HL-60 (cell line): ENCODE measurements at places on chromosomes 16 and 17.

- DNase-seq = no peak
These were observed 17.2 kb upstream of the PRR14 start for GRCh38 chr16:30633526-30633925.

DNA sequence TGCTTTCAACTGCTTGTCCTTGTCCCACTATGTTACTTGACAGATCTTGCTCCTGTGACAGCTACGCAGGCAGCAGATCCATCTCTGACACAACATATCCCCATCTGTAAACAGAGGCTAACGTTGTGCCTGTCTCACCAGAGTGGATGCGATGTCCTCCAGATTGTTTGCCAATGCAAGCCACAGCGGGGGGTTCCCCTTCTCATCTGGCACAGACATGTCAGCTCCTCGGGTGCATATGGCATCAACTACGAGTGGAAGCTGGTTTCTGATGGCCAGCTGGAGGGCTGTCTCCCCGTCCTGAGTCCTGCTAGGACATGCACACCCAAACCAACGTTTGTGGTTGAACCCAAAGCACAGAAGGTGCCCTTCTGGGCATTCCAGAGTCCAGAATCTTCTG lies 39.0 kb downstream of the CYB5D2 start:
- no peak for DNase-seq

- DNase-seq = no peak
These were observed 369.2 kb downstream of the CDH13 start for GRCh38 chr16:82995924-82996441.

DNA sequence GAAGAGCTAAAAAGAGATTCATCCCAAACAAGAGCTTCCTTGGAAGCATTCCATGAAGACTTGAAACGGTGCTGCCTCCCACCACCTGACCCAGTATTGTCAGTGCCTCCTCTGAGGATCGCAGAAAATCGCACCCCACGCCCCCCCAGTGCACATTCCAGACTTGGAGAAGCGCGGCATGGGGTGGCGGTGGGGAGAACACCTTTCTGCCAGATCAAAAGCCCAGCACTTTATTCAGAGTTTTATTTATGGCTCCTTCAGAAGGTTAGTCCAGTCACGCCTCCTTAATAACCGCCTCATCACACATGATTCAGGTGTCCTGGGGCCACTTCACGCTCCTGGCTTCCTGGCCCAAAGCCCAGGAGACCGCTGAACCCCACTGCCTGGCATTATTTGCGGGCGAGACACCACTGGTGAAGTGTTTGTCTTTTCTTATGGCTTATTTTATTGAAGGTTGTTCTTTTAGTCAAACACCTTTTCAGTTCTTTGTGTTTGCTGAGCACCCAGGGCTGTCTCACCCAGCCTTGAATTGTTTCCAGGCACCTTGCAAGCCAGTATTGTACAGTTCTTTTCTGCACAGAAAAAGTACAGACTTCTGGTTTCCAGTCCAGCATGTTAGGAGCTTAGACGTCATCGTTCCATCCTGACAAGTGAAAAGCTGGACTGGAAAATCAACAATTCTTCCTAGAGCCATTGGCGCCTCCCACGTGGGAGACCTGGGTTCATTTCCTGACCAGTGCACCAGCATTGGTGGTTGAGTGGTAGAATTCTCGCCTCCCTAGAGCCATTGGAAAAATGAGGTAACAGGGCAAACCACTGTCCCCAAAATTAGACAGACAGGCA lies 79.6 kb upstream of the CACNG5 start:
- DNase-seq = no peak

- DNase-seq = no peak
These were observed 18.1 kb downstream of the TMC7 start for GRCh38 chr16:19001788-19002187.

GRCh38 chr17:32157225-32157624 lies 14.9 kb downstream of the RHOT1 start:
- DNase-seq = no peak

DNA sequence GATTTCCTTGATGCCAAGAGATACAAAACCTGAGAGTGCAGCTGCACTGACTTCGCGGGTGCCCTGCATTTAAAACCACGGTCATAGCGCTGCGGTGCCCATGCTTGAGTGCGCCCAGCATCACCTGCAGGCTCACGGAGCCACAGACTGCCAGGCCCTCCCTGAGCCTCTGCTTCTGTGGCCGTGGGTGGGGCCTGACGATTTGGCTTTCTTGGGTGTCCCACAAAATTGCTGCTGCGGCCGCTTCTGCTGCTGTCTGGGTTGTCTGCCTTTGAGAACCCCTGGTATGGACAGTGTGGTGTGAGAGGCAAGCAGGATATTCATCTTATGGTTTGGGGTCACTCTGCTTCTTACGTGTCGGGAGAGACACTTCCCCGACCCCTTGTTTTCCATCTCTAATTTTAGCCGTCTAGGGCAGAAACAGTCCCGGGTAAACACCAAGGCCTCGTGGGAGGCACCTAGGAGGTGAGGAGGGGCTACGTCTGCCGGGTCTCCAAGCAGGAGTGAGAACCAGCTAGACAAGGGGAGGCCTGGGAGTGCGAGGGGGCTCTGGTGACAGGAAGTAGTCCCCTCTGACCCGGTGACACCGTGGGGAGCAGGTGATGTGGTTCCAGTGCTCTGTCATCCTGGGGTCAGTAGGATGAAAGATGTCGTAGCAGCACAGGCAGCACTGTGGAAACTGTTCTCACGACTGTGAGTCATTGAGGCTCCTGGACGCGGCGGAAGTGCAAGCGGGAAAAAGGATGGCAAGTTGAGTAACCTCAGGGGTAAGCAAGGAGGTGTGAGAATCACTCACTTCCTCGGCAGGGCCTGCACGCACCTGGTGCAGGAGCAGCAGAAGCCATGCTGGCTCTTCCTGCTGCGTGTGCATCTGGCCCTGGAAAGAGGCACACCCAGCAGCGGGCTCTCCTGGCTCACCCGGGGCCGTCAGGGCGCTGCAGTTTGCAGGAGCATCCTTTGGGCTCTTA lies 176.3 kb downstream of the RPTOR start:
- no peak for DNase-seq

- DNase-seq = no peak
These were observed 643 bp downstream of the HIGD1B start for GRCh38 chr17:44848257-44848795.

GRCh38 chr16:71441348-71442050 lies 355 bp downstream of the TLE7 start:
- DNase-seq = no peak

- no peak for DNase-seq
These were observed 10.0 kb upstream of the PHLPP2 start for GRCh38 chr16:71734511-71734910.

DNA sequence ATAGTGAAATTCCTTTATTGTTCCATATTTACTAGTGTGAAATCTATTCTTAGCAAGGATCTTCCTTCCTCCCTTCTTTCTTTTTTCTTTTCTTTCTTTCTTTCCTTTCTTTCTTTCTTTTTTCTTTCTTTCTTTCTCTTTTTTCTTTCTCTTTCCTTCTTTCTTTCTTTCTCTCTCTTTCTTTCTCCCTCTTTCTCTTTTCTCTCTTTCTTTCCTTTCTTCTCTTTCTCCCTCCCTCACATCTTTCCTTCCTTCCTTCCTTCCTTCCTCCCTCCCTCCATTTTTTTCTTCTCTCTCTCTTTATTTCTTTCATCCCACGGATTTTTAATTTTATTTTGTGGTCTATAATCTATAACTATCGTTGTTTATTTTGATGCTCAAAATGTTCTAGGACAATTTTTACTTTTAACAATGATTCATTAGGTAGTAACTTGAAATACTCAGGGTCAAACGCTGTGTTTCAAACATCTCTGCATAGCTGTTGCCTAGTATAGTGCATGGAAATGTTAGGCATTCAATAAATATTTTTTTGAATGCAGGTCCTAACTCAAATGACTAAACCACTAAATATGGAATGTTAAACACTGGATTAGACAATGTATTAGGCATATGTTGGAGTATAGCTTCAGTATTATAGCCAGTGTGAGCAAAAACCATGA lies 178.3 kb downstream of the MAP2K6 start:
- DNase-seq = no peak

DNA sequence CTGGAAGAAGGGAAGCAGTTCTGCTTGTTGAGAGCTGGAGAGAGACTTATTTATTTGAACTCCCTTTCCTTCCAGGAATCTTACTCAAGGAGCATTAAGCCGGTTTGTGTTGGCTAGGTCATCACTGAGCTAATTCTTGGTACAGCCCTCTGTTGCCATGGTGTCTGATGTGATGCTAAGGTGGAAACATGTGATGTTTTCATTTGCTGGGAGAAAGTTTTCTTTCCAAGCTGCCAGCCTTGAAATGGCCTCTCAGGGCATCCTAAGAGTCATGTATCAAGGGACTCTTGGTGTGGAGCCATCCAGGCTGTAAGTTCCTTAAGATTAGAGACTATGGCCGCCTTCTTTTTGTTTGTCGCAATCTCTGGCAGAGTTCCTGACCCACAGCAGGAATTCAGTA lies 4.2 kb downstream of the PSKH1 start:
- no peak for DNase-seq

DNA sequence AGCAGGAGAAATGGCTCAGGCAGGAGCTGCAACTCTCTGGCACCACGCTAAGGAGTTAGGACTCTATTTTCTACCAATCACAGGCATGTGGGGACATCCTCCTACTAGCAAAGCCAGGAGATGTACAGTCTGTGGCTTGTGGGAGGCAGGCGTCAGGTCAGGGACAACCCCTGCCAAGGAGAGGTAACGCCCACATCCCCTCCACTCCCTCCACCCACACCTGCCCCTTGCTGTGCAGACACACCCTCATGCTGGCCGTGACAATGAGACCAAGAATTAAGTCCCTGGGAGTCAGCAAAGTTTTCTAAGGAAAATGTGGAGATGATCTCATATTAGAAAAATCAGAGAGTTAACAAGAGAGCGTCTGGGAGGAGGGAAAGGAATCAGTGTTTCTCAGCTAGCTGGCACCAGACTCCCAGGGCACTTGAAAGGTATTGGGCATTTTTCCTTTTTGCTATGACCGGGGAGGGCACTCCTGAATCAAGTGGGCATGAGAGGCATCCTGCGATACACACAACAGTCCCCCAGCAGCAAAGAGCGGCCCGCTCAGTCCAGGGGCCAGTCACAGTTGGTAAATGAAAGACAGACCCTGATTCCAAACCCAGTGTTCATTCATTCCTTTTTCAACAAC lies 87.3 kb upstream of the RPL38 start:
- no peak for DNase-seq

DNA sequence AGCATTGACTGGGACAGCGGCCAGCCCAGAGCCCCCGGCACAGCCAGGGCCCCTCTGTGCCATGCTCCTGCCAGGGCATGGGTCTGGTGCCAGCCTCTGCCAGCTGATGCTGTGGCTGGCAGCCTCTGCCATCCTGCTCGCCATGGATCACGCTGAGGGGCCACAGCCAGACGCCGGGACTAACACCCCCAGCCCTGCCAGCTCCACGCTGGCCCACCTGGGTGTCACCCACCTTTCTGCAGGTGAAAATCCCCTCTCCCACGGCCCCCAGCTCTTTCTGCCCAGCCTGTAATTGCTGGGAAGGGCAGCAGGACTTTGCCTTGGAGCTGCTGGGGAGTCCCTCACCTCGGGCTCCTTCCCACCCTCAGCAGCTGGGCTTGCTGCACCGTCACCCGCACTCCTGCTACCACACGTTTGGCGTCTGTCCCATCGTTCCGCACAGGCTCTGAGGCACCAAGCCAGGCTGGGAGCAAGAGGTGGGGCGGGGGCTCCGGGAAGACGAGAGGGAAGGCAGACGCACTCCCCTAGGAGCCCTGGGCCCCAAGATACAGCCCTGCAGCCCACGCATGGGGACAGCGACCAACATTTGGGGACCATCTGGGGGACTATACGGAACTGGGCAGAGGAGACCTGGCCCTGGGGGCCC lies 42.0 kb upstream of the ACSF3 start:
- no peak for DNase-seq

DNA sequence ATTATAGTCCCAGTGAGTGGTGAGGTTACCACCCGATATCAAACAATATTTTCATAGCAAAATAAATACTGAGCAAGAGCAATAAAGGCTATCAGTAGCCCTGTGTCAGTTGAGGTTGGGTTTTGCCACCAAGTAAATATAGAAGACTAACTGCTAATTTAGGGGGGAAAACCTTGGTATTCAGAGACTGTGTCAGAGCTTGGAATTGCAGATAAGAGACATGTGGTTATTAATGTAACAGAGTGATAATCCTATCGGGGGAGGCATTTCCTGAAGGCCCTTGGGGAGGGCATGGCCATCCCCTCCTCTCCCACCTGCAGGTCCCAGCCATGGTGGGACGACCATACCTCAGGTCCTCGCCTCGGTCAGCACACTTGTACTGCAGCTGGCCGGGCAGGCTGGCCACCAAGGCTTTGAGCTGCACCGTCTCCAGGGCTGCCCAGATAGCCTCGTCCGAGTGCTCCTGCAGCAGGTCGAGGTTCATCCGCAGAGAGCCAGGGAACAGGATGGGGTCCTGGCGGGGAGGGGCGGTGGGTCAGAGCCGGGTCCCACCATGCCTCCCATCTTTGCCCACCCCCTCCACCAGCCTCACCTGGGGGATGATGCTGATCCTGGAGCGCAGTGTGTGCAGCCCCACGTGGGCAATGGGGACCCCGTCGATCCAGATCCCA lies 68.9 kb downstream of the ABCC6 start:
- DNase-seq = no peak

DNA sequence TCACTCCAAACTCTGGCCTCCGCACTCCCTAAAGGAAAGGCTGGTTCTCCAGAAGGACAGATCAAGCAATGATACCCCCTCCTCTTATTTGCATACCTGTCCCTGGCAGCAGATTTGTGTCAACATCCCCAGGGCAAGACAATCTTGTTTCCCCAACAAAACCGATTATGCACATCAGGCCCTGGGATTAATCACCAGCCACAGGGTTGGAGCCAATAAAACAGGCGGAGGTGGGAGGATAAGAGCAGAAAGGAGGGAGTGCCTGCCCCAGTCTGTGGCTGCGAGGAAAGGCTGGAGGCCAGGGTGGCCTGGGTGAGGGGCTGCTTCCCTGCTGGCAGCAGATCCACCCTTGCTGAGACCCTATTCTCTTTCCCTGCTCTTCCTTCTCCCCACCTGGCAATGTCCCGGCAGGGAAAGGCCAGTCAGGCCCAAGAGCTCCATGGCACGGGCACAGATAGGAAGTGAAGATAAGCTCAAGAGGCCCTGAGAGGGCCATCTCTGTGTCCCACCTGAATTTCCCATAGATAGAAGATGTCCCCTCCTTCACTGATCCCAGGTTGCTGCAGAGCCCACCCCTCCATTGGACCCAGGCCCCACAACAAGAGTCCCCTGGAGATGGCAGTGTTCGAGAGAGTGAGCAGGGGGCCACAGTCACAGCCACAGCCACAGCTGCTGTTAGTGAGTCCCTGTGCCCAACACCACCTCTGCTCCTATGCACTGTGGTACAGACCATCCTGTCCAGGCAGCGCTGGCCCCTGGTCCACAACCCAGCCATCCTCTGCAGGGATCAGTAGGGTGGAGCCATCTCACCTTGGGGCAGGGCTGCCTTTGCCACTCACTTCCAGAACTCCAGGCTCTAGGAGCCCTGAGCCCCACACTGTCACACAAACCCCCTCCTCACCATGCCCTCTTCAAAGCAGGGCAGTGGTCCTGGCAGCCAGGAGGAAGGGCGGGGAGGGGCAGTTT lies 137.5 kb downstream of the SDK2 start:
- no peak for DNase-seq

DNA sequence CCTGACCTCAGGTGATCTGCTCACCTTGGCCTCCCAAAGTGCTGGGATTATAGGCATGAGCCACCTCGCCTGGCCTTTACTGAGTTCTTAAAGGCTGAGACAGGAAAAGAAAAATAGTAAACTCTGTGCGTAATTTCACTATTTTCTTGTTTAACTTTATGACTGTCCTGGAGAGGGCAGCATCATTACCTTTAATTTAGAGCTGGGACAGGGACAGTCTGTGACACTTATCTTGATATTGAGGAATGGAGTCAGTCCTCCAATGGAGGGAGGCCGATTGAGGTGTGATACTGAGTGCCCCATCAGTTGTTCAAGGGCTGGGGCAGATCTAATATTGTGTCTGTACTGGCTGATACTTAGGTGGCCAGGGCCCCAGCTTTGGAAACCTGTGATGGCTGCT lies 21.5 kb upstream of the SPN start:
- DNase-seq = no peak
